ENCODE measurements at places on chromosomes 2 and 18.

DNA sequence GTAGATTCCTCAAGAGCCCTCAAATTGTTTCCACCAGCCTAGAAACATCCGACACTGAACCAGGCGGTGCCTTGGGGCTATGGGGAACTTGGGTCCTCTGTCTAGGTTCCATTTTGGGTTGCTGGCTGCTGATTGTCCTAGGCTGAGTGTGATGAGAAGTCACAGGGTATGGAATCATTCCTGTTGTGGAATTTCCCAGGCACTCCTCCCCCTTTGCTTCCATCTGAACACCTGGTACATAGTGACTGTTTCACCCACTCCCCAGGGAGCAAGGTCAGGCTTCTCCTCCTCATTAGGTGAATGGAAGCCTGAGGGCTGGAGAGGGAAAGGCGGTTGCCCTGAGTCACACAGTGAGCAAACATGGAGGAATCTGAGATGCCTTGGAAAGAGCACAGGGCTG, 4.5 kb downstream of the KIF3C start:
- no peak for DNase-seq

DNA sequence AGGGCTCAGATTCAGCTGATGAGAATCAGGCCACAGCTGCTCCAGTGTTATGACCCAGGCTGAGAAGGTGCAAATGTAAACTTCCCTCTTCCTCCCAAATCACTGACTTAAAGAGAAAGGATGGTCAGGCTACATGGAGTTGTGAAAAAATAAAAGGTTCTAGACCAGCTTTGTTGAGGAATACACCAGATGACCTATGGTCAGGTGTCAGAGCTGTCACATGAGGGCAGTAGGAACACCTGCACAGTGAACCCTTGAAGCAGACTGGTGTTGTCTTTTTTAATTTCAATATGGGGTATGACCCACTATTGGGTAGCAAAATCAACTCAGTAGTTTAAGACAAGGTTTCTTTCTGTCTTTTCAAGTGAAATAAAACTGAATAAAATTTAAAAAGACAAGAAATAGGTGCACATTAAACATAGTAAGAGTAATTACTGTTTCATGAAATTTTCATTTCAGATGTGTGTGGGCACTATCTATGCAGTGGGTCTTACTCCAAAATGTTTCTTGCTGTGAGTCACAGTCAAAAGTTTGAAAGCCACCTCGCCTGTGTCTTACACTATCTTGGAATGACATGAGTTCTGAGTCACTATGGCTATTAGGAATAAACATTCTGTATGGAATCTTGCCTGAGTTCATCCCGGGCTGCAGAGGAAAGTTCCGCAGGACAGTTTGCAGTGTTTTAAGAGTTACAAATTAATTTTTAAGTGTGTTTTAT, 83.6 kb downstream of the ACVR1 start:
- no peak for DNase-seq

- DNase-seq: peak; percentile 32
These were observed 57.3 kb downstream of the IRS1 start for GRCh38 chr2:226742347-226742746.

GRCh38 chr2:796141-796985, 119.2 kb upstream of the TMEM18 start:
- DNase-seq: no peak

DNA sequence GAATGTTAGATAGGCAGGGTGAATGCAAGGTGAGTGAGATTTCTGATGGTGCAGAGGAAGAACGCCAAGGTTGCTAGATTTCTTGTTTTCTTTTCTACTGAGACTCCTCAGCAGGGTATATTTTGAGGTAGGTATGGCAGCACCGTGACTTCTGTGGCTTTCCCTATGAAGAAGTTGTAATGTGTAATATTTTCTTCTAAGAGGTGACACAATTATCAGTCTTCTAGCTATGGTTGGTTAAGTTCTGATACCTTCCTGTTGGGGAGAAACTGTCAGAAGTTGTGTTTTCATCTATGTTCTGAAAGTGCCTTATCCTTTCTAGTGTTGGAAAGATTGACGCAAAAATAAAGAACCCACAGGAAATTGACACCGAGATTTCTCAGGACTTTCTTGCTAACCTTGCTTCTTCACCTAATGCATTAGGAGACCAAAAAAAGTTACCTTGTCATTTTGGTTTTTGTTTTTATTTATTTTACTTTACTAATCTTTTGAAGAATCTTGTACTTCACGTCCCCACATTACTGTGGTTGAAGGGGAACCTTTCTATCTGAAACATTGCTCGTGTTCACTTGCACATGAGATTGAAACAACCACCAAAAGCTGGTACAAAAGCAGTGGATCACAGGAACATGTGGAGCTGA, 11.9 kb downstream of the IL18R1 start:
- DNase-seq: no peak

DNA sequence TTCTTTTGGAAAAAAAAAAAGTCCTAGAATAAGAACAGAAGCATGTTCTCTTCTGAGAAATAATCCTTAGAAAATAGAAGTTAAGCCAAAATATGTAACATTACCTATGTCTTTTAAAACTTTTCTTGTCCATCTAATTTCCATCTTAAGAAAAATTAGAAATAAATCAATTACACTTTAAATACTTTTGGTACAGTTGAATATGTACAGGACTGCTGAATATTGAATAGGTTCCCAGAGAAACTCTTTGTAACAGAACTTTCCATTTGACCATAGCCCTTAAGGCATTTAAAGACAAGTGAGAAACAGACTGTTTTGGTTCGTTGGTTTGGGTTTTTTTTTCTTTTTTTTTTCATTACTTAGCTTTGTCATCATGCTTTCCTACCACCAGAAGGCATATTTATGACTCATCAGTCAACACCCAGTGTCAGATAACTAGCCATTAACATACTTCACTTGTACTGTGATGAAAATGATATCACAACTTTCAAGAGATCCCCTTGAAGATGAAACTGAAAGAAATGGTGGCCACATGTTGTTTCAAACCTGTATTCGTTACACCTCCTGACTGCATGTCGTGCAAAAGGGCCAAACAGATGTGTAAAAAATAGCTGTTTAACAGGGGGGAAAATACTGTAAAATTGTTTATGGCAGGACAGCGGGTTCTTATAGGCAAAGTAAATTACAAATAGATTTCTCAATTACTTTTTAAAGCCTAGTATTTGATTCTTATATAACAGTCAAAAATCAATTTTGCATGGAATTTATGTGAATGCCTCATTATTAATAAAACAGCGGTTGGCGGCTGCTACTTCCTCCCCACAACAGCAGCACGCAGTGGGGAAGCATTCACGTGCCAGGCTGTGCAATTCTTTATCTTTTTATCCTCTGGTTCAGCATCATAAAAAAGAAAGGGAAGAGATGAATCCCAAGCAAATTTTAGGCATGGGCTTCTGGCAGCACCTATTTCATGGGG, 280.7 kb upstream of the HNRNPA3 start:
- peak; percentile 24 for DNase-seq

- no peak for DNase-seq
These were observed 252.2 kb upstream of the CDH7 start for GRCh38 chr18:65498605-65499004.

DNA sequence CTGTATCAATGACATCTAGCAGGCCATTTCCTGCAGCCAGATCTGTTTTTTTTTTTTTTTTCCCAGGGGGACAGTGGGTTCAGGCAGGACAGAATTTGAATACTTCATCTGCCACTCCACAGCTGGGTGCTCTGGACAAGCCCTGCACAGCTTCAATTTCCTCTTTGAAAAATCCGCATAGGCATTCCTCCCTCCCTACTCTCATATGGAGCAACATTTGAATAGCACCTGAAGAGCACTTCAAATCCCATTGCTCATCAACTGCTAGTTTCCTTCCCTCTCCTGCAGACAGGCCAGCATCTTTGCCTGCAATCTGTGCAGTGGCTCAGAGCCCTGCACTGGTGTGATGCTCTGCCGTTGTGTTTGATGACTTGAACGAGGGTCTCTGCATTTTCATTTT, 326.3 kb downstream of the TSN start:
- DNase-seq: no peak

DNA sequence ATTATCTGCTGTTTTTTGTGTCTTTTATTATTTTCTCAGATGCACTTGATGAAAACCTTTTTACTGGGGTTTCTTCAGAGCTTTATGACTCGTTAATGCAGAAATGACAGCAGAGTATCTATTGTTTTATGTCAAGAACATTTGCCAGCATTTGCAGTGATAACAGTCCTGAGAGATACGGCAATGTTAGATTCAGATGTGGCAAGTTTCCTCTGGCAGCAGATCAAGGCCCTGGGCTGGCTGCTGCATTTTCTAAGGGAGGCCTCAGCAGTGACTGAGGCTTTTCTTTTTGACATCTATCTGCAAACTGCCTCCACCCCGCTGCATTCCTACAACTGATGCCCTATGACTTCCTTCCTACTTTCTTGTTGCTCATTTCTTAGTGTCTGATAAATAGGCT, 40.2 kb downstream of the EFEMP1 start:
- DNase-seq: no peak

DNA sequence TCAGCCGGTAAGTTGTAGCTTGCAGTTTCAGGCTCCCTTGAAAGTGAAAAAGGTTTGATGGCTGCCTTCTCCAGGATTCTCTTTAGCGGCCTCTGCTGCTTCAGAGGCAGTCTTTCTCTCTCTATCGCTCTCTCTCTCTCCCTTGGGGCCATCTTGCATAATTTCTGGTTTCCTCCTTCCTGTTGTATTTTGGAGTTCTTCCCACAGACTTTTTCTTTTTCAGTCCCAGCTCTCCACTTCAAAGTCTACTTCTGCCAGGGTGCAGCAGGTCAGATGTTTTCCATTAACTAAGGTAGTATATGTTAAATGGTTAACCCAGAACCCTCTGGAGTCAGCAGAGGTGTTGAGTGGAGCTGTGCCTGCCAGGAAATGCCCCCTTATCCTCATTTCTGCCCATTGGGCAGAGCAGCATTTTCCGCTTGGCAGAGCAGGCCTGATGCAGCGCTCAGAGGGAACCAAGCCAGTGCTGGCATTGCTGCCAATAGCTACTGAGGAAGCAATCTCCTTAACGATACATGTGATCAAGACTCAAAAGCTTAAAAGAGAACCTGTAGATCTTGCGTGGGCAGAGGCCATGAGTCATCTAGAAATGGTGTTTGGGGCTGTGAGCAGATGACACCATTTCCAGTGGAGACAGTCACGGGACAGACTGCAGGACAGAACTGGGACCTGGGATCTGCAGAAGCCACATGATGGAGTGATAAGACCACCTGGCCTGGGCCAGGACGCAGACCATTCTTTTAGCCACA, 20.8 kb downstream of the DBI start:
- DNase-seq: peak; percentile 80

DNA sequence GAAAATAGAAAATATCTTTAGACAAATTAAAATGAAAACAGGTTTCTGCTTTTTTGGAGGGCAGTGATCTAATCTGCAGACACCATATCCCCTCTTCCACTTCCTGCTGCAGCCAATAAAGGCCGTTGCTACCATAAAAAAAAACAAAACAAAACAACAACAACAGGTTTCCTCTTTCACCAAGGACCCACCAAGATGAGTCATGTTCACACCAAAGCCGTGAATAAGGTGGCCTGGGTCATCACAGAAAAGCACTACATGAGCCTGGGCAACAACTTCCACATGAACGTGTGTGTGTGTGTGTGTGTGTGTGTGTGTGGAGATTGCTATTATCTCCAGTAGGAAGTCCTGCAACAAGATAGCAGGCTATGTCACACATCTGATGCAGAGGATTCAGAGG, 24.8 kb upstream of the TFCP2L1 start:
- DNase-seq: no peak

GRCh38 chr2:168256448-168256847, 9.1 kb upstream of the STK39 start:
- no peak for DNase-seq

DNA sequence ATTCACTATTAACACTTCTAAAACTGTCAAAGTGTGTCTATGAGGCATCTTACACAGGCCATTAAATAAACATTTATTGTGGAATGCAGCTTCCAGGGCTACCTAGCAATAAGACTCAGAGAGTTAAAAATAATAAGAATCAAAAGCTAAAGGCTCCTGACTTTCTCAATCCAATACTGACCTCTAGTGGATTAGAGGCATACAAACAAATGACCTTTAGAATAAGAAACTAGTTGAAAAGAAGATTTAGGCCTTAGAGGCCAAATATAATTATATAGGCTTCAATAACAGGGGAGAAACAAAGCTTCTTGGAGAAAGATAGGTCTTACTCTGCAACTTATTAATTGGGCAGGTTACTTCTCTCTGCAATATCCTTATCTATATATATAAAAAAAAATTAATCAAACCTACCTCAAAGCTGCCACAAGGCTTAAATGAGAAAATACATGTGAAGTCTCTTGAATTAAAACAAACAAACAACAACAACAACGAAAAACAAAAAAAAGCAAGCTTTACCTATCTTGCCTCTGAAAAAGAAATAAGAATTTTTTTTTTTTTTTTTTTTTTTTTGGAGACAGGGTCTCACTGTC, 246.1 kb downstream of the EXOC6B start:
- peak; percentile 41 for DNase-seq

- DNase-seq: peak; percentile 29
These were observed 268.8 kb downstream of the ARHGAP15 start for GRCh38 chr2:143397884-143398614.

GRCh38 chr2:136034629-136035028, 49.2 kb upstream of the DARS1 start:
- no peak for DNase-seq

GRCh38 chr2:66435549-66435875, 587 bp downstream of the MEIS1 start:
- no peak for DNase-seq

GRCh38 chr2:60440767-60441163, 112.7 kb downstream of the BCL11A start:
- no peak for DNase-seq

DNA sequence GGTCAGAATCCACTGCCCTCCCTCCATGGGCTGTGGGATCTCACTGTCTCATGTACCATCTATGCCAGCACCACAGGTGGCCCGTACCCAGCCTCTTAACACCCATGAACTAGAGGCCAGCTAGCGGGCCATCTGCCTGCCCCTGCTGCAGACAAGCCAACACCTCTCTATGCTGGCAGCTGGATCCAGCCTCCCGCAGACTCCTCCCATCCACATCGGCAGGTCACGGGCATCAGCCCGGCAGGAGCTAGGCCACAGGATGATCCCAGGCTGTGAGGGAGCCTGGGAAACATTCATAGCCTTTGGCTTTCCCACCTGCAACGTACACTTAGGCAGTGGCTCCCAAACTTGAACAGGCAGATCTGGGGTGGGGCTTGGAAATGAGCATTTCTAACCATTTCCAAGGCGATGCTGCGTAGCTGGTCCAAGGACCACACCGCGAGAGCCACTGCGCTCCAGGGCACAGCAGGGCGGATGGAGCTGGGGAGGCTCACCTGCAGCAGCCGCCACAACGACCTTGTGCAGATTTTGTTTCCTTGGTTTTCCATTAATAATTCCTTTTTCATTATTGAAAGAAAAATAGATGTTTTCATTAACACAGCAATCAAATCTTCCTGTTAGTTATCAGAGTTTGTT, 114.7 kb downstream of the KCNF1 start:
- DNase-seq: no peak

- DNase-seq: no peak
These were observed 82.2 kb downstream of the NFATC1 start for GRCh38 chr18:79477711-79478483.

GRCh38 chr2:133607679-133608078, 39.4 kb upstream of the NCKAP5 start:
- DNase-seq: no peak

GRCh38 chr2:222108497-222108896, 190.3 kb downstream of the PAX3 start:
- DNase-seq: no peak

GRCh38 chr18:79129120-79129519, 59.9 kb downstream of the ATP9B start:
- no peak for DNase-seq

Measured in fibroblast of the conjunctiva (primary cell).